ENCODE measurements at places on chromosomes 2 and 18.

DNA sequence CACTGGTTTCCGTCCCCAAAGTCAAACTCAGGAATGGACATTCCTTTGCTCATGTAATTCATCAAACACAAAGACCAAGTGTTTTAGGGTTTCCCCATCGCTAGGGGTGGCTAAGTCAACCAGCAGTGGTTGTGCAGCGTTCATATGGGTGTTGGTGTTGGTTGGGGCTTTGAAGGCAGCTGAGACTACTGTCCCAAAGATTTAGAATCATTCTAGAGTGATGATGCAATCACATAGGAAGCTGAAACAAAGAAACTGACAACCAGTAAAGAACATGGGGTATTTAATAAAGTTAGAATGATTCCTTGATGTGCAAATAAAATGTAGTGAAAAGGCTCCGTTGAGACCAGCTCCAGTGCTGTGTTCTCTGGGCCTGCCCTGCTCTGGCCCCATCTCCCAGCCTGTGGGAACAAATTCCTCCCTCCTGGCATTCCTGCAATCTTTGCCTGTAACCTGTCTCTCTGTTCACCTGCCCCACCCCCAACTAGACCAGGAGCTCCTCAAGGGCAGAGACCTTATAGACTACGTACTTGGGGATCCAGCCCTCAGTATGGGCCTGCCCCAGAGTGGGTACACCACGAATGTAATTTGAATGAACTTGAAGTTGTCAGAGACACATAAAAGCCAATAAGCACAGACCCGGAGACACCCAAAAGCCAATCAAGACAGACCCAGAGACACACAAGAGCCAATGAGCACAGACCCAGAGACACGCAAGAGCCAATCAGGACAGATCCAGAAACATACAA, 191.7 kb upstream of the TWIST2 start:
- DNase-seq = no peak

DNA sequence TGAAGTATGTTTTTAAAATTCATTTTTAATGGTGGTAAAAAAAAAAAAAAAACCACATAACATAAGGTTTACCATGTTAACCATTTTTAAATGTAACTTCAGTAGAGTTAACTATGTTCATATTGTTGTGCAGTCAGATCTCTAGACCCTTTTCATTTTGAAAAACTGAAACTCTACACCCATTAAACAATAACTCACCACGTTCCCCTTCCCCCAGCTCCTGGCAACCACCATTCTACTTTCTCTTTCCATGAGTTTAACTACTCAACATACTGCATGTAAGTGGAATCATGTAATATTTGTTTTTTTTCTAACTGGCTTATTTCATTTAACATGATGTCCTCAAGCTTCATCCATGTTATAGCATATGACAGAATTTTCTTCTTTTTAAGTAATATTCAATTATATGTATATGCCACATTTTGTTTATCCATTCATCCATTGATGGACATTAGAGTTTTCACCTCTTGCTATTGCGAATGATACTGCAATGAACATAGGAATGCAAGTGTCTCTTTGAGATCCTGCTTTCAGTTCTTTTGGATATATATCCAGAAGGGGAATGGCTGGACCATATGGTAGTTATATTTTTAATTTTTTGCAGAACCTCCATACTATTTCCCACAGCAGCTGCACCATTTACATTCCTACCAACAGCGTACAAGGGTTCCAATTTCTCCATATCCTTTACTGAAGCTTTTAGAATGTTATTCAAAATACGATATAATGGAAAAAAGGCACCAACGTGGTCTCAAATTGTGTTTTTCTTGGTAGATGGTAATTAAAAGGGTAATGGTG, 91.0 kb downstream of the SPTBN1 start:
- no peak for DNase-seq

GRCh38 chr2:70724366-70724765, 43.6 kb downstream of the ADD2 start:
- DNase-seq = no peak

DNA sequence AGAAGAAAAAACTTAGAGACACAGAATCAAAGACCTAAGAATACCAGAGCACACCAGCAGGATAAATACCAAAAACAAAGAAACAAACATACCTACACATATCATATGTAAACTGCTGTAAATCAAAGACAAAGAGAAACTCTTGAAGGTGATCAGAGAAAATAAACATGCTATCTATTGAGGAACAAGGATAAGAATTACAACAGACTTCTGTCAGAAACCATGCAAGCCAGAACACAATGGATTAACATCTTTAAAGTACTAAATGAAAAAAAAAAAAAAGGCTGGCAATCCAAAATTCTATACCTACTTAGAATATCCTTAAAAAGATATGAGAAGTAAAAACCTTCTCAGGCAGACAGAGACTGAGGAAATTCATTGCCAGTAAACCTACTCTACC, 51.6 kb upstream of the MGAT4A start:
- DNase-seq = no peak

DNA sequence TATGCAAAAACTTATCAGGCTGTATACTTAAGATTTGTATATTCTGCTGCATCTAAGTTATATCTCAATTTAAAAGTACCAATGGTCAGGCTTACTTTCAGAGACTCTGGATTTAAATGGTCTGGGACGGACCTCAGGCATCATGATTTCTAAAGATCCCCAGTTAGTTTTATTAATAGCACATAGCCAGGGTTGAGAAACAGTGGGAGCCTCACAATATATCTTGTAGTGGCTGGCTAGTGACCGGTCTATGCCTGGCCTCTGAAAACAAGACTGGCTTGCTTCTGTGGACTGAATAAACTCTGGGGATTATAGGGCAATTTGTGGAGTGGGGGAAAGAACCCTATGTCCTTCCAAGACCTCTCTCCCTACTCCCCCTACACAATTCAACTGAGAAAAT, 162.5 kb upstream of the SLC1A4 start:
- no peak for DNase-seq

DNA sequence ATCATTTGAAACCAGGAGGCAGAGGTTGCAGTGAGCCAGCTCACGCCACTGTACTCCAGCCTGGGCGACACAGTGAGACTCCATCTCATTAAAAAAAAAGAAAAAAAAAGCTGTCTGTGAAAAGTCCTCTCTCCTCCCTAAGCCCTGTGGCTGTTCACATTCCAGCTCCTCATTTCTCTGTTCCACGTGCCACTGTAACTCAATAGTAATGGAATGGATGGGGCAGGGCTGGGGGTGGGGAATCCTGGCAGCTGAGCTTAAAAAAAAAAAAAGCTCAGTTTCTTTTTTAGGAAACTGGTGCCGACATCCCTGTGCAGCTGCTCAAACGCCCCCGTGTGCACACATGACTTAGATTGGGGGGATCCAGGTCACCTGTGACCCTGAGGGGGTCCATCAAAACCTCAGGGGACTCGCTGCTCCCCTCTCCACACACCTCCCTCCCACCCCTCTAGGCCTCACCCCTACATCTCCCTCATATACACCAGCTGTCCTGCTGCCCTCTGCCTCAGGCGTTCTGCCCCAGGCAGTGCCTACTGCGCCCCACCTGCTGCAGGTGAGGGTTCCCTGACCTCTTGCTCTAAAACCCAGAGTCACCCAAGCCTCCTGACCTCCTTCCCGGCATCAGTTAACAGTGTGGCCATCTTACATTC, 255.4 kb downstream of the AGAP1 start:
- no peak for DNase-seq

DNA sequence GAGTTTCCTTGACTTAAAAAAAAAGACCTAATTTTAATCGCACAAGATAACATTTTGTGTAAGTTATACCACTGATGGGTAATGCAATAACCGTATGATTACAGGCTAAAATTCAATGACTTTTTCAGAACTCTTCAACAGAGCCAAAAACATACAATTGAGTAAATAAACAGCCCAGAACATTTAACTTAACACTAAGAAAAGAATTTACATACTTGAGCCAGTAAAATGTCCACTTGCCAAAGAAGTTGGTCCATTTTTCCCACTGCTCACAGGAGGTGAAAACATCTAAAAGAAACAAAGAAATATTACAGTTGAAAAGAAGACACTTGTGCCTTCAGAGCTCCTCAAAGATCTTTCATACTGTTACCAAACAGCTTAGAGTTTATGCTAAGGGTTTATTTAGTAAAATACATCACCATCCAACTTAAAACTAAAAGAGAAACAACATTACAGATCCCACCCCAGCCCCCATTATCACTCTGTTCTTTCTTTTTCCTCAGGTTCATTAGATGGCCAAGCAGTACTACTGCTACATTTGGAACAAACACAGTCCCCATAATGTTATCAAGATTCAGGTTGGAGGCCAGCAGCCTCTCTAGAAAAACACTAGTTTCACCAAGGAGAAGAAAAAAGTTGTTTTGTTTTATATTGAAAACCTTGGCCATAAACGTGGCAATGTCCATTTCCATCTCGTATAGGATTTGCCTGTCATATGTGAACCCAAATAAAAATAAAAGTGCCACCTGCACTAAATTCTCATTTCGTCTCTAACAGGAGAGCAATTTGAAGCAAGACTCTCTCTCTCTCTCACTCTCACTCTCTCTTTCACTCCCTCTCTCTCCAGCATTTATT, 2.7 kb downstream of the TCF4 start:
- DNase-seq = no peak

DNA sequence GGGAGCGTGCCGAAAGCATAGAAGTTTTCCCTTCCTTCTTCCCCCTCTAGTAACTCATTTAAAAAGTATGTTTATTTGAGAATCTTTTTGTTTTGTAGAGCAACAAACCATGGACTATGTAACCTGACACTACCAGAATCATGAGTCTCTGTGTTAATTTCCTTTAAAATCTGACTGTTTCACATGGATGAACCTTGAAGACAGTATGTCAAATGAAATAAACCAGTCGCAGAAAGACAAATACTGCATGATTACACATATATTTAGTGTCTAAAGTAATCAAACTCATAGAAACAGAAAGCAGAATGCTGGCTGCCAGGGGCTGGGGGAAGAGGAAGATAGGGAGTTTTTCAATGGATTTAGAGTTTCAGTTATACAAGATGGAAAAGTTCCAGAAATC, 32.3 kb downstream of the PTPN2 start:
- DNase-seq = no peak

- DNase-seq = no peak
Observed at GRCh38 chr18:13793819-13794218, 30.1 kb upstream of the MC5R start.

DNA sequence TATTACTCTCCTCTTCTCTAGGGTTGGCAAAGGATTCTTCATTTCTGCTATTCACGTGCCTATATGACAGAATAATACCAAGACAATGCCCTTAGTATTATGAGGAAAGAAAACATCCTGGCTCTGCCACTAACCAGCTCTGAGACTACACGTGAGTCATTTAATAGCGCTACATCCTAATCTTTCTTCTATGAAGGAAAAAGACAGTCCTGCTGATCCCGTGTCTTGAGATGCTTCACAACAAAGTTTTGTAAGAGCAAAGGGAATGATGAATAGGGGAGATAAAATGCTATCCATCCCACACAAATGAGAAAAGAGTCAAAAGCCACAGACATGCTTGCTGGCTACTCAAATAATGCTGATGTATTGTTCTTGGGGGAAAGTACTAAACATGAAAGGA, 152.8 kb downstream of the PID1 start:
- no peak for DNase-seq

- no peak for DNase-seq
Observed at GRCh38 chr2:3344897-3345296, 32.7 kb downstream of the EIPR1 start.

- DNase-seq = no peak
Observed at GRCh38 chr2:202375033-202375608, 1.0 kb upstream of the BMPR2 start.

GRCh38 chr2:170928036-170928823, 823 bp upstream of the GORASP2 start:
- DNase-seq = no peak

DNA sequence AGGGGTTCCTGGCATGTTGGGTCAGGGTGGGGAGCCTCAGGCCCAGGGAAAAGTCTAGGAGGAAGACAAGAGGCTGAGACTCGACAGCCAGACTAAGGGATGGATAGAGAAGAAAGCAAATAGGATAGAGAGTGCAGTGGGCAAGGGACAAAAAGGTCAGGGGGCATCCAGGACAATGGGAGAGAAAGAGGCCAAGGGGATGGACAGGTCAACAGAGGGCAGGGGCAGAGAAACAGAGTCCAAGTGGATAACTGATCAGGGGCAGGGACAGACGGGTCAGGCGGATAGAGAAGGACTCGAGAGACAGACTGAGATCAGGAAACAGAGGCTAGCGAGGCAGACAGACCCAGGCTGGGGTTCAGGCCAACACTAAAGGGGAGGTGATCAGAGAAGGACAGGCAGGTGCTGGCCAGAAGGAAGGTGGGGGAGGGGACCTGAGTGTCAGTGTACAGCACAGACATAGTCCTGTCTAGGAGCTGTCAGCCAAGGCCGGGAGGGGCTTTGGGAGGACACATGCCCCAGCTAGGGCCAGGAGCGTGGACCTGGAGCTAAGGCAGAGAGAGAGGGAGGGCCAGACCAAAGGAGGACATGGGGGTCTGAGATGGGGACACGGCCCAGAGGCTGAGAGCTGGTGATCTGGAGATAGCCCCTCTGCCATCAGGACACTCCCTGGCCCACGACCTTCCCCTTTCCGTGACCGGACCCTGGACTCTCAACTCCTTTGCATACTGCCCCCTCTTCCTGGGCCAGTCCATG, 12.2 kb downstream of the ASIC4 start:
- DNase-seq = no peak

DNA sequence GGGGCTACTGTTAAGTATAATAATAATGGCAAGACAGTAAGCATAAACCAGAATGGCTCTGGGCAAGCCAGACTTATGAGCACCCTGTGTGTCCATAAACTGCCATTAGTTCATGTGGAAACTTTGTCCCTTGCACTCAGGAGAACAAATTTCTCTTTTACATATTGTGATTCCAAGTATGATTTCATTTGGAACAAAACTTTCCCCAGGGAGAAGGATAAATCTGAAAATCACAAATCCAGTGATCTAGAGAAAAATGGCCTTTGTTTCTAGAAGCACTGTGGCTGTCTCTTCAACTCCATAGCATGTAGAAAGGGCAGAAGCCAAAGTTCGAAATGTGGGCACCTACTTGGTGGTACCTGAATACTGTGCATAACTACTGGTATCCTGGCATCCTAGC, 823.7 kb upstream of the SOX11 start:
- no peak for DNase-seq

- DNase-seq = no peak
Observed at GRCh38 chr2:164620873-164621763, at the start of gene GRB14. Gene GRB14, minus strand, starts transcription at chr2:164621482. Its CDS starts 173 bp downstream, at chr2:164621309.

DNA sequence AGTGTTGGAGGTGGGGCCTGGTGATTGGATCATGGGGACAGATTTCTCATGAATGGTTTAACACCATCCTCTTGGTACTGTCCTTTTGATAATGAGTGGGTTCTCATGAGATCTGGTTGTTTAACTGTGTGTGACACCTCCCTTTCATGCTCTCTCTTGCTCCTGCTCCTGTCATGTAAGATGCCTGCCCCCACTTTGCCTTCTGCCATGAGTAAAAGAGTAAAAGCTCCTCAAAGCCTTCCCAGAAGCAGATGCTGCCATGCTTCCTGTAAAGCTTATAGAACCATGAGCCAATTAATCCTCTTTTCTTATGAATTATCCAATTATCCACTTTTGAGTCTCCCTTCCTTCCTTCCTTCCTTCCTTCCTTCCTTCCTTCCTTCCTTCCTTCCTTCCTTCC, 317.7 kb downstream of the RDH14 start:
- DNase-seq = no peak
